ENCODE measurements at places on chromosomes 7 and 10.

DNA sequence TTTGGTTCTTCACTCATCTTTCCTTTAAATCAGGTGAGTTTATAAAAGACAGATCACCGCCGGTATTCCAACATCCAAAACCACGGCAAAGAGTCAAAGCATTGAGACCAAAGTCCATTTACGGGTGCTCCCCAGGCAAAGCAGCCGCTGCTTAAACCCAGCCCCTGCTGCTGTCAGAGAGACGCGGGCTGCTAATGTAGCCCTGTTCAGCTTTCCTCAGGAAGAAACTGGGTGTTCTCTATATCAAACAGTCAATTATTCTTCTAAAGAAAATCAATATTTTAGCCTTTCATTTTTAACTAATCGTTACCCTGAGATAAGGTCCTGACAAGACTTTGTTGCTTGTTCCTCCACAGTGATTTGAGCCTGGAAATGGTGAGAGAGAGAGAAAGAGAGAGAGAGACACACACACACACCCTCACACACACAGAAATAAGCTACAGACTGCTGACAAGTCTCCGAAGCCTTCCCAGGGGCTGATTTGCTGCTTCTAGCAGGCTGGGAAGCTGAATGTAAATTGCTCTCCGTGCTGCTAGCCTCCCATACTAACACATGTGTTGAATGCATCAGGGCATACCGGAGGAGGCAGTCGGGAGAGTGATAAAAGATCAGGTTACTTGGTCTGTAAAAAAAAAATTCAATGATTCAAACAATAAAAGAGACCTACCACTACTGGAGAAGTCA is 183.0 kb upstream of the ANK3 start:
- DNase-seq: peak; percentile 21

DNA sequence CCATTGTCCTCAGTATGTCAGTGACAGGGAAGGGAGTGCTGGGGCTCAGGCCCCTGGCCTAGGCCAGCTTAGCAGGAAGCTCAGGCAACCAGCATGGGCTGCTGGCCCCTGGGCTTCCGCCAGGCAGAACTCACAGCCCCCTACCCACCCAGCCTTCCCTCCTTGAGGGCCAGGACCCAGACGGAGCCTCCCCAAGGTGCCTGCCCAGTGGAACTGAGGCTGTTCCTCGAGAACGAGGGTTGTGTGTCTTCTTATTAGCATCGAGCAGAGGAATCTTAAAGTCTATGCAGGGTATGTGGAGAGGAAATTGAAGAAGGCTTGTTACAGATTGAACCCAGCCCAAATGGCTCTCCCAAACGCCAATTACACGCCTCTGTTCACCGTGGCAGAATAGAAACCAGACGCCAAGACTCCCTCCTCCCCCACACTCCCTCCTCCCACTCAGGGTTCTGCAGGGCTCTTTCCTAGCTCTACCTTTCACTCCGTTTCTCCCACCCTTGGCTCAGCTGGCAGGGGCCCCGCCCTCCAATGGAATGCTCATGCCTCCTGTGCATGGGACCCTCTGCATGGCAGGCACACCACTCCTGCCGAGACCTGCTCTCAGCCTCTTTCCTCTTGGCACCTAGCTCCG is 134.4 kb downstream of the ZMIZ1 start:
- no peak for DNase-seq

GRCh38 chr10:22611425-22612115 is 102.8 kb downstream of the PIP4K2A start:
- DNase-seq: no peak

DNA sequence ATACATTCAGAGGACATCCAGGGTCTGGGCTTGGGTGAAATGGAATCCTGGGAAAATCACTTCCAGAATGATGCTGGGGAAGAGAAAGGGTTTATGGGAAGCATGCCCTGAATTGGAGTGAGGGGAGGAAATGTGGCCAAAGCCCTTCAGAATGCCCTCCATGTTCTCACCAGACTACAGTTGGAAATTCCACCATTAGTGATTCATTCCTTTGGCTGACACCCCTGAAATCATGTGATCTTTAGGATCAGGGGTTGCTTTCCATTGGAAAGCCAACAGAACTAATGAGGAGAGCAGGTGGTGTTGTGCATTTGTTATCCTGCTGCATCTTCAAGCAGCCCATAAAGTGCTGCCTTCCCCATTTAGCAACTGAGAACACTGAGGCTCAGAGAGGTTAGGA is 20.8 kb upstream of the RADIL start:
- DNase-seq: no peak

DNA sequence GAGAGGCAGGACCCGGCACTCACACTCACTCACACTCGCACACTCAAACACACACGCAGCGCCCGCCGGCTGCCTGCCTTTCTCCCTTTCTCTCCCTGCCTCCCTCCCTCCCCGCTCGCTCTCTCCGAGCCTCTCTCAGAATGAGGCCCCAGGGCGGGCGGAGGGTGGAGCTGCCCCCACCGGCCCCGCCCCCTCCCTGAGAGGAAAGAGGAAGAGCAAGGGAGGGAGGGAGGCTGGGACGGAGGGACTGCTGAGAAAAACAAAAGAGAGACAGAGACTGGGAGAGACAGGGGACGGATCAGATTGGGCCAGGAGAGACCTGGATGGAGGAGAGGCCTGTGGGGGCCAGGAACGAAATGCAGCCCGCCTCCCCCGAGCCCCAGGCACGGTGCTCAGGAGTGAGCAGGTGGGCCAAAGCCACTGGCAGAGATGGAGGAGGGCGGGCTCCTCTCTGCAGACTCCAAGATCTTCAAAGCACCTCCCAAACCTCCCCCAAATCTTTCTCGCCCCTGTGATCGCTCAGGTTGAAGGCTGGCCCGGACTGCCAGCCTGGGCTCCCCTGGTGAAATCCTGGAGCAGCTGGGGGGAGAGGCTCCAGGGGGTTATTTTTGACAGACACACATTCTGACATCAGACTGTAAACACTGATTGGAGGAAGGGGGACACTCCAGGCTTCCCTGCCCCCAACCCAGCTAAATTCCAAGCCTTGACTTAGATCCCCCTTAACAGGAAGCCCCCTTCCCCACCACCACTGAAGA is 5.1 kb downstream of the LDB1 start:
- peak; percentile 56 for DNase-seq

DNA sequence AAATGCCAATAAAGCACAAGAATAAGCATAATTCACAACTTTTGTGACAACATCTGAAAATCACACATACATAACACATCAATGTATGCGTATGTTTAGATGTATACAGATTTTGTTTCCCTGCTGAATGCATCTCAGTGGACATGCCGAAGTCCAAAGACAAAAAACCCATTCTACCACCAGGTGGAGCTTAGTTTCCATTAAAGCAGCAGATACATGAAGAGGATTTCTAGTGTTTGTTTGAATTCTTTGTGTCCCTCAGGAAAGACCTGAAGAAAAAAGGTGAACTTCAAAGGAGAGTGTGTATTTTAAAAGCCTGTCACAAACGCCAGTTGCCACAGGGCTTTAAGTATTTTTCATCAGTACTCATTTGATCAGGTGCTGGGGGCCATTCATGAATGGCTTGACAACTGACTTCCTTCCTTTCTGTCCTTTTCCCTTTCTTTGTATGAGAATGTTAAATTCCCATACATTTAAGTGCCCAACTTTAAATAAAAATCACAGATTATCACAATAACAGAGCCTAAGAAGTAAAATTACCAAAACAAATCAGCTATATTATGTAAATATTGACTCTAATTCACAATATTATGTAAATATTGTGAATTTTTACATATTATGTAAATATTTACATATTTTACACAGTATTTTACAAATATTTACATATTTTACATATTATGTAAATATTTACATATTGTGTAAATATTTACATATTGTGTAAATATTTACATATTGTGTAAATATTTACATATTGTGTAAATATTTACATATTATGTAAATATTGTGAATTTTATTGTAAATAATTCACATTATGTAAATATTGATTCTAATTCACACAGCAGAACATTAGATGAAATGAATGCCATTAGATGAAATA is 343.0 kb downstream of the CRPPA start:
- peak; percentile 65 for DNase-seq

DNA sequence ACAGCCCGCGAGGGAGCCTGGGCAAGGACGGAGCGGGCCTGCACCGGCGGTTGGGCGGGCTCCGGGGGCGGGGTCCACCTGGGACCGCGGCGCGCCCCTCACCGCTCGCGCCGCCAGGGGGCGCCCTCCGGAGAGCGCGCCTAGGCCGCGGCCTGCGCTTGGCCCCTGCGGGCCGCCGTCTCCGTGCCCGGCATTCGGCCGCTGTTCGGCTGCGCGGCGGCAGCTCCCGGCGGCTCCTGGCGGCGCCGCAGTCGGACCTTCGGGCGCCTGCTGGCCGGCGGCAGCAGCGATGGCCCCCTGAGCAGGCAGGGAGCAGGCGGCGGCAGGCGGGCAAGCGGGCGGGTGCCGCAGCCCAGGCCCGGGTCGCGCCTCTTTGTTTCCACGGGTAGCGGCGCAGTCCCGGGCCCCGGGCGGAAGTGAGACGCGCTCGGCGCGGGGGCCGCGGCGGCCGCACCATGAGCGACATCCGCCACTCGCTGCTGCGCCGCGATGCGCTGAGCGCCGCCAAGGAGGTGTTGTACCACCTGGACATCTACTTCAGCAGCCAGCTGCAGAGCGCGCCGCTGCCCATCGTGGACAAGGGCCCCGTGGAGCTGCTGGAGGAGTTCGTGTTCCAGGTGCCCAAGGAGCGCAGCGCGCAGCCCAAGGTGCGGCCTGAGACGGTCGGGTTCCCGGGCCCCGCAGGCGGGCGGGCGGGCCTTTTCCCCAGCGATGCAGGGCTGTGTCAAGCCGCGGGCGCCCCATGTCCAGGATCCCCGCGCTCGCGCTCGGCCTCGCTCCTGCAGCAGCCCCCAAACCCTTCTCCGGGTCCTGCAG is at the start of gene INTS15:
Gene INTS15, plus strand, starts transcription at position 193 of the 816 bp plus-strand sequence. Its CDS starts 263 bp downstream, at position 456.
- DNase-seq: peak; percentile 84

- no peak for DNase-seq
Measured at GRCh38 chr7:157523371-157523765, 186.6 kb downstream of the DNAJB6 start.

DNA sequence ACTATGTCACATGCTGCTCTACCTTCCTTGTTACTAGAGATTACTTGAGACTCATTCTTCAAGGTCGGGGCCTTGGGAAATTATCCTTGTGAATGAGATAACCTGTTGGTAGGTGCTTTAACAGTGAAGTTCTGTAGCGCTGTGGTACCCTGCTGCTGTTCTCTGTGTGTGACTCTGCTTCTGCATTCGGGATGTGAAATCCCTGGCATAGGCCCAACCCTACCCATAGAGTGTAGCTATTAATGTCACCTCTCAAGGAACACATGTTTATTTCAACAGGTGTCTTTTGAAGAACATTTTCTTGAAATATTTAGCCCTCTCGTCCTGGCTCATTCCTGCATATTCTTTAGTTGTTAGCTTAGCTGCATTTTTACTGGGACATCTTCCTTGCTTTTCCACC is 41.8 kb upstream of the TMEM236 start:
- no peak for DNase-seq

DNA sequence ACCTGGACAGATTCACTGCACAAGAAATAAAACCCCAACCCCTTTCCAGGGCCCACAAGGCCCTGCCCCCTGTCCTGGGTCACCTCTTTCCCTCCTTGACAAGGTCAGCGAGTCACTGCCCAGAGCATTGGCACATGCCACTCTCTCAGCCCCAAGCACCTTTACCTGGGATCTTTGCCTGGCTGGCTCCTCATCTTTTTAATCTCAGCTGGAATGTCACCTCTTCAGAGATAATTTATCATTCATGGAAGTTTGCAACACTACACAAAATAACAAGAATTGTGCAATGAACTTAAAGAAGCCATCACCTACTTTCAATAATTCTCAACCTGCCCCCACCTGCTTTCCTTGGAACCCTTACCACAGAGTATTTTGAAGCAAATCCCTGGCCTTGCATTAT is 19.2 kb downstream of the ANTXRL start:
- no peak for DNase-seq

DNA sequence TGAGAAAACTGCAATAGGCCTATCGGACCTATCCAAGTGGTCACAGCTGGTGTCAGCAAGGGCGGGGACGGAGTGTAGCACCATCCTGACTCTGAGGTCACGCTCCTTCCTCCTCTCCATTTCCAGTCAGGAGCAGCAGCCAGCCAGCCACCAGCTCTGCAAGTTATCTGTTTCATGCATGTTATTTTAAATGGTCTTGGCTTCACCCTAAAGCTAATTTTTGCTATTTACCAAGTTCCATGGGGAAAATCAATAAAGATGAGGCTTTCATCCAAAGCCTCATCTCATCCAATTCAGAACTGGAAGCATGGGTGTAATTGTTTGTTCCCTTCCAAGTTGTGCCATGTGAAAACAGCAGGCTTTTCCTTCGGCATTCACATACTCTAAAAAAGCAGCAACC is 49.3 kb downstream of the ICA1 start:
- no peak for DNase-seq

DNA sequence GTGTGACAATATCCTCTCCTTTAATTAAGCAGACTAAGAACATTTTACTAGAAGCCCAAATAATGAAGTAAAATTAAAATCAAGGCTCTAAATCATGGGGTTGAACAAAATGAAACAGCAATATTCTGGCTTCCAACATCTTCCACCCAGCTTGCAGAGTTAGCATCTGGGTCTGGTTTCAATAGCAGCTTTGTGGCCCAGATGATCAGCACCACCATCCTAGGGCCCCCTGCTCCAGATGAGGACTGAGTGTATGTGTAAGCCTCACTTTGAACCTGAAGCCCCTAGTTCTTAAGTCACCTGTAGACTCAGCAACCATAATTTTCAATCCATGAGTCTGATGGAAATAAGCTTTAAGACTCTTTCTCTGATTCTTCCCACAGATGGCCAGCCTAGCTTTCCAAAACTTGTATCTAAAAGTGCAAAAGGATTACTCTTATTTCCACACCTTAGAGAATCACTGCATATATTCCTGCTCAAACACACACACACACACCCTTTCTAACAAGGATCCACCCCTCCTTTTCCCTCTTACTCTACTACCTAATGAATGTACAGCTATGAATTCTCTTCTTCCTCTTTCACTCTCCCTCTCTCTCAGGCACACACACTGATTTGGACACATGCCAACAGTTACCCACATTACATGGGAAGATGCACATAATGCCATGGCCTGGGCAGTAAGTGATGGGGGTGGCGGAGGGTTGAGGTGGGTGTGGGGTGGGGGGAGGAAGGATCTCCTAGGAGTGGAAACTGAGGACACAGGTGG is 3.5 kb downstream of the DENND11 start:
- DNase-seq: no peak
